ENCODE measurements at places on chromosomes 2 and 18. TPM values are rescaled to one million over a fixed set of nuclear protein-coding genes. Genes with fewer than 3 reads are reported as not detected.

NAT8 gene
- total RNA-seq = not detected

- no peak for DNase-seq
Observed at GRCh38 chr18:10194592-10194991, 259.8 kb upstream of the APCDD1 start.

- DNase-seq = no peak
Observed at GRCh38 chr2:221552291-221552690, 19.8 kb downstream of the EPHA4 start.

GPR155 gene
- 13.5 TPM for total RNA-seq

SPP2 gene
- not detected for total RNA-seq

- no peak for DNase-seq
Observed at GRCh38 chr2:10224734-10225133, 78.0 kb upstream of the HPCAL1 start.

DNA sequence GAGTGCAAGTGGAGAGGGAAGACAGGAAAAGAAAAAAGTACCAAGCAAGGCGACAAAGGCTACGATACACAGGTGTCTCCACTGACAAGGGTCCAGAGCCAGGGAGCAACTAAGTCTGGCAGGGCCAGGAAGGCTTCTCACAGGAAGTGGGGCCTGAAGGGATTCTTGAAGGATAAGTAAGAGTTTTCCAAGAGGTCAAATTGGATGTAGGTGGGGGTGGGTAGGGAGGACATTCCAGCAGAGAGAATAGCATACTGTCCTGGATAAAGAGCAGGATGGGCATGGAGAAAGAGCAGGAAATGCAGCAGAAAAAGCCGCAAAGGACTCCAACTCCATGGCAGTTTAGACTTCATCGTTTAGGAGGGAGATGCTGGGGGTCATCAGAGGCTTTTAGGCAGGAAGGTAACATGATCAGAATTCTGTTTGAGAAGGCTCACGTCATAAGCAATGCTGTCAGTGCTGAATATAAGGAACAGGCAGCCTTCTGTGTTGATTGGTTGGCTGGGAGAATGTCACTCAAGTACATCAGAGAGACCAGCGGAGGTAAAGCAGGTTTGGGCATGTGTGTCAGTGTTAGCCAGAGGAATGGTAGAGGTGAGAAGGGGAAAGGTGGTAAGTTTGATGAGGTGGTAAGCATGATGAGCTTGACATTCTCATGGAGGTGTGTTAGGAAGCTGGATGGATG lies 35.1 kb downstream of the ARHGAP25 start:
- no peak for DNase-seq
